GDM1 (cell line): ENCODE measurements at places on chromosomes 5 and 9.

DNA sequence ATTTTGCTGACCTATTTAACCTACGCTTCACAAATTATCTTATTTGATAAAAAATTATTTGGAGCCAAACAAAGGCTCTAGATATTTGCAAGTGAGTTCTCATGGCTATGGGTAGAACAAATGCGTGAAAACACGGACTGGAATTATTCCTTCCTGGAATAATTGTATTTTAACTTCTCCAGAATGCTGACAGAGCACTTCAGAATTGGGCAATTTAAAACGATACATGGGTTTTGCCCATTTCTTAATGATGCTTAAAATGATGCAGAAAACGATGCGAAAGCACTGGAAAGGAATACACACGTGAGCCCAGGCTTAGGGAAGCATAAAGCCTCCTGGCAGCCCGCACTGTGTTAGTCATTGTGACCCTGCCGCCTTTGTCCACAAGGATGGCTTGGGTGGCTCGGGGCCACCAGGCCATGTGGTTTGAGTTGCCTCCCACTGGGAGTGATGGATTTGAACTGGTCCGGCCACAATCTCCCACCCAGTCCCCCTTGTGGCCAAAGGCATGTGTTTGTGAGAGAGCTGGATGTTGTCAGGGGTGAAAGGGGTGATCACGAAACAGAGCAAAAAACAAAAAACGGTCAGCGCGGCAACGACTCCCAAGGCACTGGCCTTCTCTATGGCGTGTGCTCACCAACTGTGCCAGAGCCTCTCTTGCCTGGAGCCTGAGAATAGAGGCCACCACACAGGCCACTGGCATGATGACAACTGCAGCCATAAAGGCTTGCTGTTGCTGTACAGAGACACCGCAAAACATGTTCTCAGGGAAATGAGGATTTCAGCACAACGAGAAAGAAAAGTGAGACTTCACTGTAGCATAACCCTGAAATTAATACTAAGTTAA lies 234.2 kb upstream of the ADAMTS16 start:
- no peak for DNase-seq

DNA sequence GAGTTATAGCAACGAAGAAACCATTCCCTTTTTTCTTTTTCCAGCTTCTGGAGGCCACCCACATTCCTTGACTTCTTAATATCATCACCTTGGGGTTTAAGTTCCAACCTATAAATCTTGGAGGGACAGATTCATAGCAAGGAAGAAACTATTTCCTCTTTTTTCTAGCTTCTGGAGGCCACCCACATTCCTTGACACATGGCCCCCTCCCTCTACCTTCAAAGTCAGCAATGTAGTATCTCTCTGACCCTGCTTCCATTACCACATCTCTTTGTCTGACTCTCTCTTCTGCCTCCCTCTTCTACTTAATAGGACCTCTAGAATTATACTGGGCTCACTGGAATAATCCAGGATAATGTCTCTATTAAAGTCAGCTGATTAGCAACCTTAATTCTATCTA lies 34.7 kb upstream of the SHISAL2B start:
- DNase-seq, result no peak

GRCh38 chr5:149048811-149049210 lies 14.1 kb downstream of the SH3TC2 start:
- DNase-seq, result no peak

DNA sequence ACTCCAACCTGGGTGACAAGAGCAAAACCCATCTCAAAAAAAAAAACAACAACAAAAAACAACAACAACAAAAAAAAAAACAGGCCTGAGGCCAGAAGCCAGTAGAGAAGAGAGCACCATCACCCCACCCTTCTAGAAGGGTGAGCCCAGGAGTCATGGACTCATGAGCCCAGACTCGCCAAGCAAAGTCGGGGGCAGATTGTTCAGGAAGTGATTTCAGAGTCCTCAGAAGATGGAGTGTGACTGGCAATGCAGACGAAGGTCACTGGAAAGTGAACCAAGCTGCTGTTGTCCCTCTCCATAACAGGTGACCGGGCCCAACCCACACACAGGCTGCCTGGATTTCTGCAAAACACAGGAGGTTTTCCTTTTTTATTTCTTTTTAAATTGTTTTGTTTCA lies 9.0 kb upstream of the WDR38 start:
- no peak for DNase-seq

- no peak for DNase-seq
These were observed 39.4 kb downstream of the MAT2B start for GRCh38 chr5:163544836-163545235.

- no peak for DNase-seq
These were observed 39.2 kb downstream of the YIPF5 start for GRCh38 chr5:144131261-144131660.

GRCh38 chr5:104344809-104345208 lies 782.2 kb upstream of the NUDT12 start:
- no peak for DNase-seq

DNA sequence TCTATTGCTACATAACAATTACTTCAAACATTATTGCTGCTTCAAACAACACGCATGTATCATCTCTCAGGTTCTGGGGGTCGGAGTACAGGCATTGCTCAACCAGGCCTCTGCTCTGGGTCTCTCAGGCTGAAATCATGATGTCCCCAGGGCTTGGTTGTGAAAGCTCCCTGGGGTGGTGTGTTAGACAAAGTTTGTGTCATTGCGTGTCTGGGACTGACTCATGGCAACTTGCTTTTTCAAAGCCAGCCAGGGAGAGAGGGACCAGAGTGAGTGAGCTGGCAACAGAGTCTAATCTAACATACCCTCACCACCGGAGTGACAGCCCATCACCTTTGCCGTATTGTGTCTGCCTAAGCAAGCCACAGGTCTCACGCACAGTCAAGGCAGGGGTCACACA lies 259.2 kb upstream of the NFIL3 start:
- no peak for DNase-seq
